ENCODE measurements at places on chromosomes 11 and 22.

DNA sequence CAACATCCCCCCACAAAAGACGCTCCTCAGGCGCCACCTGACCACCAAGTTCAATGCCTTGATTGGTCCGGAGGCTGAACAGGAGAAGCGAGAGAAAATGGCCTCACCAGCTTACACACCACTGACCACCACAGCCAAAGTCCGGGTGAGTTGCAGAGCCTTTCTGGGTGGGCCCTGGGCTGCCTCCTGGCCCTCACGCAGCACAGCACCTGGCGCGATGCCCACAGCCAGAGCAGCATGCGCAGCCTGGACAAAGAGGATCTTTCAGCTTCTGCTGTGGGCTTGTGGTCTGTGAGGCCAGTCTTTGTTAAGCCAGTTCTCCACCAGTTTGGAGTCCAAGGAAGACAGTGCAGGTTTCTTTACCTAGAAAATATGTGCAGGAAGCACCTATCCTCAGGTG is 21.6 kb downstream of the CYB5R2 start:
- DNase-seq = no peak

GRCh38 chr11:61914471-61915171 is 2.7 kb downstream of the RAB3IL1 start:
- no peak for DNase-seq

DNA sequence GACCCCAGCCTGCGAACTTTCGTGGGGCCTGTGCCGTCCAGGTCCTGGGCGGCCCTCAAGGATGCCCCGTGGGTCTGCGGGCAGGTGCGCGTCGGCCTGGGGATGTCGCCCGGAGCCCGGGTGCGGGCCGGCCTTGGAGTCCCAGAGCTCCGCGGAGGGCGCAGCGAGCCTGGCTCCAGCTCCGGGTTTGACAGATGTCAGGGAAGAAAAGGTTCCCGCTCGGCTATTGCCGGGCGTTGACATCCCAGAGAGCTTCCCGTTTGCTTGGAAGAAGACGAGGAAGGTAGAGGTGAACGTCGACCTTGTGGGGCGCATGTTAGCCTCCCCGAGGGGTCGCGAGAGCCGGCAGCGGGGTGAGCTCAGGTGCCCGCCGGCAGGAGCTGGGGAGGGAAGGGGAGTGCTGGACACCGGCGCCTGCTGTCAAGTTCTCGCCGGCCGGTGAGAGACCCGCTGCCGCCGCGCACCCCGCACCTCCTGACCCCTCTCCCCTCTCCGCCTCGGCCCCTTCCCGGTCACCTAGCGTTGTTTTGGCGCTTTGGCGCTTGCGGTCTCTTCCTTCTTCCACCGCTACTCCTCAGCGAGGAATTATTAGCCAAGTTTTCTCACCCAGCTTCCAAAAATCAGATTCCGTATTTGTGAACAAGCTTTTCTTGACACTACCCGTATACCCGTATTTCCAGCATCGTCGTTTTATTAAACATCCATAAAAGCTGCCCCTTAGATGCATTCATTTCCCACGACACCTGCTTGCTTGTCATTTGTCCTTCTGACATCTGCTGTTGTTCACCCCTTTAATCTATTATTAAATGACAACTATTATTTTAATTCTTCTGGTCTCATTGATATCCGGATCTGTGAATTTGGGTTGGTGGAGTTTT is 1.3 kb downstream of the BMAL1 start:
- DNase-seq = no peak

- DNase-seq = no peak
Observed at GRCh38 chr11:60878245-60879101, 11.1 kb downstream of the ZP1 start.

DNA sequence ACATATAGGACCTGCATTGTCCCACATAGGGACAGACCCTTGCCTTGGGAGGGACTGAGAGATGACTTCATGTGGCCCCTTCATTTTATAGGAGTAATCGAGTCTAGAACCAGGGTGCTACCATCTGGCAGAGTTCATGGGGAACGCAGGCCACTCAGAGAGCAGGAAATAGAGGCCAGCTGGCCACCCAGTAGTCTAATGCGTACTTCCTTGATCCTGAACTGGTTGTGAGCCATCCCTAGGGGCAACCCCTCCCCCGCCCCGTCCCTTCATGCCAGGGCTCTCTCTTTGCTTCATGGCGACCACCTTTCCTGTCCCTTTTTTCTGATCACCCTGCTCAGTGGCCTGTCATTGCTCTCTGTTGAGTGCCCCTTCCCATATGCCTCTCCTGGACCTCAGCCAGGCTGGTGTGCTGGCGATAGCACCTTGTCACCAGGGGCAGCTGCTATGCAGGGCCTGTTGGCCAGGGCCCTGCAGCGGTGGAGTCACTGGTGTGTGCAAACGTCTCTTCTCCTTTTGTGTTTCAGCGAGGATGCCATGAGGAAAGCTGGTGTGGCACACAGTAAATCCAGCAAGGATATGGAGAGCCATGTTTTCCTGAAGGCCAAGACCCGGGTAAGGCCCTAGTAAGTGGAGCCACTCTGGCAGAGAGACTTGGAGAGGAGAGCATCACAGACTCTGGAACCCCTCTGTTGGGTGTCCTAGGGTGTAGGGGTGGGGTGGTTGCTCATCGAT is 29.3 kb downstream of the MED15 start:
- no peak for DNase-seq

GRCh38 chr22:49535527-49536125 is 292.0 kb downstream of the BRD1 start:
- DNase-seq = no peak

GRCh38 chr11:102523189-102523570 is 7.4 kb downstream of the MMP7 start:
- no peak for DNase-seq

GRCh38 chr11:62543680-62544444 is 2.7 kb downstream of the AHNAK start:
- DNase-seq = no peak

DNA sequence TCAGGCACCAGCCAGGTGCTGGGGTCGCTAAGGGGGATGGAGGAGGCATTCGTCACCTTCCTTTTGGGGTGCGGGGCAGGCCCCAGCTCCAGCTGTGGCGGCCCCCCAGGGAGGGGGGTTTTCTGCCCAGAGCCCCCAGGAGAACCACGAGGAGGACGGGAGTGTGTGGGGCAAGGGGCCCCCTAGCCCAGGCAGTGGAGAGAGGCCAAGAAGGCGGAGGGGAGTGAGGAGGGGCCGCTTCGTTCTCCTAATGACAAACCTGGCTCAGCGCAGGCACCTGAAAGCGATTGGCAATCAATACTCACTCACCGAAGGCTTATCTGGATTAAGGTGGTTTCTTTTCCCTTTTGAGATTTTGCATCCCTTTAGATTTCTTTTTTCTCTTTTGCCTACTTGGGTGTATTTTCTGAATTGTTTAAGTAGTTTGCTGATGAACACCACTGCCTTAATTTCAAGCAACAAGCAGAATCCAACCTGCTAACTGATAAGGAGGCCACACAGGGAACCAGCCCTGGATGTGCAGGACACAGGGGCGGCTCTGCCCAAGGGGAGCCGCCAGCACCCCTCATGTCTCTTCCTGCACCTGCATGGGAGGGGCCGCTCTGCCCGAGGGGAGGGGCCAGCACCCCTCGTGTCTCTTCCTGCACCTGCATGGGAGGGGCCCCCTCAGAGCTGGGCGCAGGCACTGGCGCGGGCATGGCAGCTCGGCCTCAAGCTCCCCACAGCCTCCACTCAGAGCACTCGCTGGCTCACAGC is 122.3 kb downstream of the BRD1 start:
- DNase-seq = no peak

DNA sequence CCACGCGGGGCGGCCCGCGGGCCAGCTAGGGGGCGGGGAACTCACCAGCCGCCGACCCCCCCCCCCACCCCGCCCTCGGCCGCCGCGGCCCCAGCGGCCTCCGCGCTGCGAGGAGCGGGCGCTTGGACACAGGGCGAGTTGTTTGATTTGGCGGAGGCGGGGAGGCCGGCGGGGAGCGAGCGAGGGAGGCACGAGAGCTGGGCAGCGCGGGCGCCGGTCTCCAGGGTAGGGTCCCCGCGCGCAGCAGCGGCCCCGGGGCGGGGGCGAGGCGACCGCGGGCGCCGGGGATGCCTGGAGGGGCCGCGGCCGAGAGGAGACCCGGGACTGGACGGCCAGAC is 64.4 kb downstream of the NAV2 start:
- DNase-seq = no peak

DNA sequence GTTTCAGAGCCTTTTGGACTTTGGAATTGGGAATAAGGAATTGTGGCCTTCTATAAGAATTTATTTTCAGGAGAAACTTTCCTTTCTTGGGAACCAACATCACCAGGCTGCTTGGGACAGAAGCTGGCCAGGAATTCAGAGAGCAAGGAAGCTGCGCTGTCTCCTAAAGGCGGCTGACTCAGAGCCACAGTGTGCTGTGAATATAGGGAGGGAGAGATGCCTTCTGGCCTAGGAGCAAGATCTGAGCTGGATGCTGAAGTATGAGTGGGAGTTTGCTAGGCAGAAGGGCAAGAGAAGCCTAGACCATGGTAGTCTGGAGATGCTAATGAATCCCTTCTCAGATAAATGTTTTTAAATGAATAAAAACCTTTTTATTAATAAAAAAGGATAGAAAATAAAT is 213.7 kb upstream of the TBCEL start:
- DNase-seq = no peak

DNA sequence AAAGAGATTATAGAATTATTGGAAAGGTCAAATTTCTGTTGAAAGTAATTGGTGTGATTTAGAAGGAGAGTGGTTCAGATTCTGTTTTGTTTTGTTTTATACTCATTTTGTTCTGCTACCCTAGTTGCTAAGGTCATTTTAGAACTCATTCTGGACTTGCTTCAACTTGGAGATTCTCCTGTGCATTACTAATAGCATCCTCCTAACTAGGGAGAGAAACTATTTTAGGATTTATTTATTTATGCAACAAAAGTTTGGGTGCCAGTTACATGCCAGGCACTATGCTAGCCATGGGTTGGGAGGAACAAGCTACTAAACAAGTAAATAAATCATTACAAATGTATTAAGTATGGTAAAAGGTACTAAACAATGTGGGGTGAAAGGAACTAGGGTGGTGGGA is 84.0 kb downstream of the YAP1 start:
- DNase-seq = no peak
